Stromal cell of bone marrow (primary cell): ENCODE measurements at places on chromosomes 7 and 10.

GRCh38 chr7:144074374-144074773, 4.8 kb downstream of the OR2A25 start:
- DNase-seq, result no peak

DNA sequence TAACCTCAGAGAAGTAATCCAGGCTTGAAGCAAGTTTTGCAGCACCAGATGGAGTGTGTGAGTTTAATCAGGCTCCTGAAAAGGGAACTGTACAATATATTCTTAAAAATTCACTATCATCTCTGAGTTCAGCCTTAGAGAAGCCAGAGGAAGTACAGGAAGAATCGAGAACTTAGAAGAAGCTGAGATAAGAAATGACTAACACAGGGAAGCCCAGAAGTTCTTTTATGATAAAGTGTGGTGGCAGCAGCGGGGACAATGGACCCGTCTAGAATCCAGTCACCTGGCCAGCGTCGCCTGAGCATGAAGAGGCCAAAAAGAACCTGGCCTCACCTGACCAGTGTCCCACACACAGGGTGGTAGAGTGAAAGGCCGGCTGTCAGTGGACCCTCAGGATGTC, 161.0 kb downstream of the USP6NL start:
- DNase-seq, result no peak

- DNase-seq, result no peak
These were observed 1061.4 kb downstream of the TYW1 start for GRCh38 chr7:68058014-68058413.

DNA sequence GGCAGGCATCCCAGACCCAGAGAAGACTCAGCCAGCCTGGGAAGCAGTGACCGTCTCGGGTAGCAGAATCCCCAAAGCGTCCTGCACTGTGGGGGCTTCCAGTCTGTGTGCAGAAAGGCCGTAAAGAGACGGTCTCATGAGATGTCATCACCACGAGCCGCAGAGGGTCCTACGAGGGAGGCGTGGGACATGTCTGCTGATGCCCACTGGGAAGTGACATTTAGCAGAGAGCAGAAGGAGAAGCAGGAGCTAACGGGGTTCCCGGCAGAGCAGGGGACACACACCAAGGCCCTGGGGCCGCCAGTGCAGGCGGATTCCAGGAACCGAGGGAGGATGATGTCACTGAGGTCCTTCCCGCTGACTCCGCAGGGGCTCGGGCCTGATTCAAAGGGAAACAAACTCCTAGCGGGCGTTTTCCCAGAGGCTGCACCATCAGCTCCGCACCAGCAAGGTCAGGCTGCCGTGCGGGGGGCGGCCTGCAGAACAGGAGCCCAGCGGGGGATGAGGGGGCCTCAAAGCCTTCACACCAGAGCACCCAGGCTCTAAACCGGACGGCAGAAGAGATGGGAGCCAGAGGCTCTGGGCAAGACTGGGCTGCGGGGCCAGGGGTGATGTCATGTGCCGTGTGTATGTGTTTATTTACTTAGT, 85.4 kb upstream of the PDGFA start:
- no peak for DNase-seq
